ENCODE measurements at places on chromosomes 7 and 10. TPM values are rescaled to one million over a fixed set of nuclear protein-coding genes. Genes with fewer than 3 reads are reported as not detected.

Gene CYP17A1
- total RNA-seq: not detected

Gene OR2A12
- not detected for total RNA-seq

- DNase-seq: no peak
Observed at GRCh38 chr10:93615576-93616235, 3.4 kb downstream of the PDE6C start.

- no peak for DNase-seq
Observed at GRCh38 chr7:128268233-128268632, 27.2 kb downstream of the LEP start.

Data from M059J (cell line).